ENCODE measurements at places on chromosomes 2 and 18. TPM values are rescaled to one million over a fixed set of nuclear protein-coding genes. Genes with fewer than 3 reads are reported as not detected.

Gene EML6
- total RNA-seq = 1.0 TPM

Gene CRYBA2
- total RNA-seq = not detected

Gene NTSR2
- total RNA-seq = not detected

Gene TTN
- total RNA-seq = 0.01 TPM

Gene THAP4
- total RNA-seq = 59.8 TPM

Gene SH3BP4
- 40.7 TPM for total RNA-seq

Gene FBLN7
- total RNA-seq = 0.44 TPM

Gene TMEM178A
- total RNA-seq = 0.08 TPM

Gene LHCGR
- not detected for total RNA-seq

Gene SKA1
- 10.9 TPM for total RNA-seq

Gene DRC1
- 0.42 TPM for total RNA-seq

Gene TSPYL6
- not detected for total RNA-seq

Gene DAW1
- total RNA-seq = 3.2 TPM

Gene PFN4
- 2.0 TPM for total RNA-seq

Gene ACMSD
- not detected for total RNA-seq

Gene LRP1B
- total RNA-seq = not detected

Gene SLC38A11
- total RNA-seq = 0.03 TPM

Gene TRABD2A
- total RNA-seq = 12.8 TPM

Gene RESP18
- total RNA-seq = not detected

Gene ZNF892
- 0.91 TPM for total RNA-seq

Gene IL1RL1
- 1.0 TPM for total RNA-seq

Gene ABCG5
- total RNA-seq = not detected

Gene INHA
- total RNA-seq = 0.47 TPM

Gene ZBTB7C
- 0.23 TPM for total RNA-seq

Gene DUSP2
- total RNA-seq = 0.38 TPM

Gene IL1RL2
- total RNA-seq = not detected

Gene RAB6C
- not detected for total RNA-seq

Gene SERPINB10
- total RNA-seq = not detected

Gene MAP4K3
- total RNA-seq = 26.2 TPM

Gene C18orf54
- 2.8 TPM for total RNA-seq

Gene NAT8
- total RNA-seq = not detected

Gene ANTXR1
- 137 TPM for total RNA-seq

Gene SATB2
- total RNA-seq = 2.9 TPM

Gene GNLY
- 0.08 TPM for total RNA-seq

Gene SERPINB5
- 0.13 TPM for total RNA-seq

Gene CNOT9
- total RNA-seq = 40.7 TPM

Gene SF3B6
- total RNA-seq = 176 TPM

Gene CRYGD
- not detected for total RNA-seq

Gene RNF144A
- 9.9 TPM for total RNA-seq

Gene IL36G
- not detected for total RNA-seq

Gene KIAA1328
- total RNA-seq = 2.2 TPM

Gene C2orf74
- 15.6 TPM for total RNA-seq

Gene GULP1
- 43.4 TPM for total RNA-seq

Gene IL1B
- total RNA-seq = 0.26 TPM

Gene EDAR
- total RNA-seq = 0.09 TPM

Gene TOGARAM2
- total RNA-seq = 0.09 TPM

Gene GKN1
- total RNA-seq = 0.94 TPM

Gene RGPD4
- 0.06 TPM for total RNA-seq

Gene REG3G
- total RNA-seq = not detected

Gene RAPH1
- 7.1 TPM for total RNA-seq

Gene ITGA4
- total RNA-seq = 2.6 TPM

Gene AQP12A
- total RNA-seq = not detected

Gene CD8B
- not detected for total RNA-seq

Gene LBX2
- 3.5 TPM for total RNA-seq

Gene NDUFAF7
- total RNA-seq = 20.0 TPM
